ENCODE measurements at places on chromosomes 1 and 21.

DNA sequence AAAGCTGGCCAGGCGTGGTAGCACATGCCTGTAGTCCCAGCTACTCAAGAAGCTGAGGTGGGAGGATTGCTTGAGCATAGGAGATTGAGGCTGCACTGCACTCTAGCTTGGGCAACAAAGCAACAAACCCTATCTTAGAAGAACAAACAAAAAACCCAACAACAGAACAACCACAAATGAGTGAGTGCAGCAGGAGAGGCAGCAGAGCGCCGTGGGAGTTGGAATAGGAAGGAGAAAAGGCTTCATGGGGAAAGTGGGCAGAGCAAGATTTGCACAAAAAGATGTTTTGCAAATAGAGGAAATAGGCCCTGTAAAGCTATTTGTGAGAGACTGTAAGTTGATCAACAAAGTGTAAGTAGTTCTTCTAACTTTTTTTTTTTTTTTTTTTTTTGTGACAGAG is 19.6 kb downstream of the SMAP2 start:
- DNase-seq = no peak

DNA sequence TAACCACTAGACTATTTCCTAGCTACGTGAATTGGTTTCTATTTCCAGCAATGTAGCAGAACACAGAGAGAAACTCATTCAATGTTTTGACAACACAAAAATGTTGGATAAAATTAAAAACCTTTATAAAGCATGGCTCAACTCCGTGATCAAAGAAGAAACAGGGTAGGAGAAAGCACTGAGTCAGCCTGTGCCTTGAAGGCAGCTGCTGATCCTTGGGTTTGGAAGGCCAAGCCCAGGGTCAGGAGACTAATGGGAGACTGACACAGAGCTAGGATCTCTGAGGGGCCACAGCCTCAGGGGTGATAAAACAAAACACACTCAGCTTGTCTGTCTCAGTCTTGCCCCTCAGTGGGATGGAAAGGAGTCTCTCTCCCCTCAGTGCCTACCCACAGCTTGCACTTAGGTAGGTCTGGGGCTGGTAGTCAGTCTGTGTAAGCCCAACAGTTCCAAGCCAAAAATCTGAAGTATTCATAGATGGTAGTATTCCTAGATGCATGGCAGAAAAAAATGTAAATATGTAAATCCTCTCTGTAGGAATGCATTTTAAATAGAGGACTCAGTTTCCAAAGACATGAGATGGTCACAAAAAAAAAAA is 53.3 kb downstream of the B3GALNT2 start:
- DNase-seq = no peak

- no peak for DNase-seq
These were observed 15.3 kb upstream of the MYOM3 start for GRCh38 chr1:24127134-24127800.

GRCh38 chr1:57422271-57423134 is 1.4 kb downstream of the DAB1 start:
- DNase-seq = no peak

- peak; percentile 90 for DNase-seq
These were observed 17.3 kb upstream of the PCSK9 start for GRCh38 chr1:55021942-55022546.

- no peak for DNase-seq
These were observed 5.0 kb downstream of the WNT3A start for GRCh38 chr1:228011721-228012311.

- DNase-seq = no peak
These were observed 146.9 kb downstream of the SLC30A10 start for GRCh38 chr1:219781491-219781890.

GRCh38 chr1:116115476-116116439 is 4.6 kb downstream of the MAB21L3 start:
- DNase-seq = no peak

- DNase-seq = no peak
These were observed 345.1 kb upstream of the SNX7 start for GRCh38 chr1:98316286-98316905.

GRCh38 chr1:234699795-234700665 is 90.1 kb upstream of the IRF2BP2 start:
- DNase-seq = no peak

- DNase-seq = peak; percentile 79
These were observed 516 bp downstream of the RCOR3 start for GRCh38 chr1:211259638-211260126.

- DNase-seq = no peak
These were observed 281.9 kb upstream of the POU3F1 start for GRCh38 chr1:38328278-38329035.

GRCh38 chr1:8136766-8137165 is 110.7 kb upstream of the ERRFI1 start:
- DNase-seq = no peak

- peak; percentile 6 for DNase-seq
These were observed 233.7 kb upstream of the NFIA start for GRCh38 chr1:60848583-60849188.

- DNase-seq = peak; percentile 89
These were observed 10.7 kb downstream of the TBX19 start for GRCh38 chr1:168291222-168291837.

DNA sequence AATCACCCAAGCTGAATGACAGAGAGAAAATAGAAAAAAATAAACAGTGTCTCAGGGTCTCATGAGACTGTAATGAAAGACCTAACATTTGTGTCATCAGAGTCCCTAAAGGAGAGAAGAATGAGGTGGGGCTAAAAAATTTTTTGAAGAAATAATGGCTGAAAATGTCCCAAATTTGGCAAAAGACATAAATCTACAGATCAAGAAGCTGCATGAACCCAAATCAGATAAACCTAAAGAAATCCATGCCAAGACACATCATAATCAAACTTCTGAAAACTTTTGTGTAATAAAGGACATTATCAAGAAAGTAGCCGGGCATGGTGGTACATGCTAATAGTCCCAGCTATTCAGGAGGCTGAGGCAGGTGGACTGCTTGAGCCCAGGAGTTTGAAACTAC is 29.2 kb downstream of the LEMD1 start:
- DNase-seq = no peak

GRCh38 chr1:31797216-31797615 is 18.6 kb downstream of the SPOCD1 start:
- DNase-seq = no peak

GRCh38 chr1:181014477-181015250 is 8.0 kb downstream of the STX6 start:
- no peak for DNase-seq

GRCh38 chr1:7207875-7208646 is 422.8 kb downstream of the CAMTA1 start:
- DNase-seq = peak; percentile 85

GRCh38 chr1:168734946-168735345 is 5.9 kb upstream of the DPT start:
- no peak for DNase-seq

GRCh38 chr1:119285482-119285881 is 83.1 kb upstream of the HAO2 start:
- DNase-seq = no peak

- DNase-seq = no peak
These were observed 2.1 kb downstream of the MOV10 start for GRCh38 chr1:112676543-112676942.

- DNase-seq = no peak
These were observed 1.2 kb upstream of the H6PD start for GRCh38 chr1:9233241-9233941.

DNA sequence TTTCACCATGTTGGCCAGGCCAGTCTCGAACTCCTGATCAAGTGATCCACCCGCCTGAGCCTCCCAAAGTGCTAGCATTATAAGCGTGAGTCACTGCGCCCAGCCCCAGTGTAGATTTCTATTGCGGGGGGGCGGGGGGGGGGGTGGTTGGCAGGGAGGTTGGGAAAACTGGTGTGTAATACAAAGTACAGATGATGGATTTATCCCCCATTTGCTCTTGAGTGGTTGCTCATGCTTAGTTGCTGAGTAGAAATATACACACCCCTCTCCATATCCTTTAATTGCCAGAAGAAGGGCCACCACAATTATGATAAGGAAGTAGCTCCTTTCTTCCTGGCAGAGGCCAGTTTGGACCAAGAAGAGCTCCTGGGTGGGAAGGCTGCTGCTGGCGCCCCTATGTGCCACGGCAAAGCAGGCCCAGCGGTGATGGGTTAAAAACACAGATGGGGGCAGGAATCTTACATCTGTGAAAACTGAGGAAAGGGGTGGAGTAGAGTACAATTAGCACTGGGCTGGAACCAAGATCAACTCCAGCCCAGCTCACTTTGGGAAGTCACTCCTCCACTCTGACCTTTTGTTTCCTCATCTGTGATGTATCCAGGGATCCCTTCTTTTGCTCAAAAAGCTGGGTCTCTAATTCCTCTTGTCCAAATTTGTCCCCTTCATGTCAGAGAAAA is 55.2 kb downstream of the MRPL37 start:
- DNase-seq = no peak

- no peak for DNase-seq
These were observed 62.3 kb downstream of the GON4L start for GRCh38 chr1:155794605-155795245.

DNA sequence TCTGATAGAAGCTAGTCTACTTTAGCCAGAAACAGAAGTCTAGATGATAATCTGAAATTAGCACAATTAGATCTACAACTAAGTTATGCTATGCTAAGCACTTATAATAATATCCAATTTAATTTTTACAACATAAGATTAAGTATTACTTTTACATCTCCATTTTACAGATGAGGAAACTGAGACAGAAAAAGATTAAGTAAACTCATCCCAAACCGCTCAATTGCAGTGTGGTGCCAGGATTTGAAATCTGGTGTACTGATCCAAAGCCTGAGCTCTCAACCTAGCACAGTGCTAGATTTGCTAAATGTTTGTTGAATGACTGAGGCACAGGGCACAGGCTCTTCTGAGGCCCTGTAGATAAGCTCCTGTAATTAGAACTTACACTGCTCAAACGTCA is 13.8 kb downstream of the KNCN start:
- no peak for DNase-seq

DNA sequence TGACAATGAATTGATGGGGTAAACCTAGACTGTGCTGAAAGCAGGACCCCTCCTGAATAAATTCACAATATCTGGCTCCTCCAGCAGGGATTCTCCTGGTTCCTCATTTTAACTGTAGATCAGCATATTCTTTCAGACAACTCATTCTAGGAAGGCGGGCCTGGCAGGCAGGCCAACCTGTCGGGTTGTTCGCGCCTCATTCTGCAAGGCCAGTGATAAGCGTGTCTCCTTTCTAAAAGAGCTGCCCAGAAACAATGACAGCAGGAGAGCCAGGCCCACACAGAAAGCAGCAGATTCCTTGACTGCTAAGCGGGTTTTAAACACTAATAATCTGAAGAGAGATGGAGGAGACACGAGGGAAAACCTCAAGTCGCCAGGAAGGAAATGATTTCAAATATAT is 70.0 kb downstream of the NTPCR start:
- no peak for DNase-seq

GRCh38 chr1:59258412-59259032 is 38.4 kb upstream of the FGGY start:
- no peak for DNase-seq

GRCh38 chr1:245220381-245220985 is 65.7 kb downstream of the KIF26B start:
- DNase-seq = no peak

- no peak for DNase-seq
These were observed 95.5 kb downstream of the SDCCAG8 start for GRCh38 chr1:243351337-243351736.

DNA sequence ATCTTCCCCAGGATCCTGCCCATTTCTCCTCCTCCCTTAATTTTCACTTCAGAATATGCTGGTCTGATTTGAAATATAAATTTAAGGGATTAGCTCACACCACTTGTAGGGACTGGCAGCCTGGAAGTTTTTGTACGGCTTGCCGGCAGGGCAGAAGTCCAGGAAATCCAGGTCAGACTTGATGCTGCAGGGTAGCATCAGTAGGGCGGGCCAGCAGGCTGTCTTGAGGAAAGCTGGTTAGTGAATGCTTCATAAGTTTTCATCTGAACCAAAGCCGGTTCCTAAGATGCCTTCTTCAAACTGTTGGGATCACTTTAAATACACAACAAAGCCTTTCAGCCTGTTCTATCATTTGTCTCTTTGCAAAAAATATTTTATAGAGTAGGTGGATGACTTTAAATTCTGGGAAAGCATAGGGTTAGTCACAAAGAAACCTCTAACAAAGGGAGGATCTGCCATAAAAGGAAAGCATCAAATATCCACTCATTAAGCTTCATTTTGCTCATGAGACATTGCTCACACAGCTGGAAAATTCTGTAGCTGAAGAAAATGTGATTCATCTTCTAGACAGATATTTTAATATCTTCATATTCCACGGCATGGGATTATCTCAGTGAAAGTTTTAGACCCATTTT is 90.7 kb upstream of the GFI1 start:
- DNase-seq = no peak

GRCh38 chr1:2306151-2306978 is 78.2 kb downstream of the SKI start:
- no peak for DNase-seq

DNA sequence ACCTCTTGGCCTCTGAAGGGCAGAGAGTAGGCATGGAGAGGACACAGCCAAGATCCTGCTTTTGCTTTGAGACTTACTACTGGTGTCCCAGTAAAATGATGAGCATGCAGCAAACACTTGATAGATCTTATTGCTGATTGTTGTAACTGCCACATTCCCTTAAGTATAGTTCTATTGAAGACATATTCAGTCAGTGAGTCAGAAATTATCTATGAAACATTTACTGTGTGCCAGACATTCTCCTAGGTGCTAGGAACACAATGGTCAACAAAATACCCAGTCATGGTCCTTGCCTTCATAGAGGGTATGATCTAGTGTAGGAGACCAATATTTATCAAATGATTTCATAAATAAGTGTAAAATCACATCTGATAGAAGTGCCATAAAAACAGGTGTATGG is 13.6 kb downstream of the STYXL2 start:
- no peak for DNase-seq

DNA sequence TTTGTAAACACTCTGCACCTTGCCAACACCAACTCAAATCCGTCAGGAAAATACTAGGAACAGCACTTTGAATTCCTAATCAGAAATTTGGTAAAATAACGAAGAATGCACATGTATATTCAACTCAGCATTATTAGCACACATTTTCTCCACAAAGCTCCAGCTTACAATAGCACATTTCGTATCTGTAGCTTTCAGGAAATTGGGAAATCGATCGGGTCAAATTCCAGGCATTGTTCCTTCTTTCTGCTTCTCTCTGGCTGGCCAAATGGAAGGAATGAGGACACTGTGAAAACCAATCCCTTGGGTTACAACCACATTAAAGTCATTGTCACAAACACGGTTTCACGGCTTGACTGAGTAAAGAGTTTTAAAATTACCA is 58.6 kb downstream of the NPHP4 start:
- DNase-seq = no peak

DNA sequence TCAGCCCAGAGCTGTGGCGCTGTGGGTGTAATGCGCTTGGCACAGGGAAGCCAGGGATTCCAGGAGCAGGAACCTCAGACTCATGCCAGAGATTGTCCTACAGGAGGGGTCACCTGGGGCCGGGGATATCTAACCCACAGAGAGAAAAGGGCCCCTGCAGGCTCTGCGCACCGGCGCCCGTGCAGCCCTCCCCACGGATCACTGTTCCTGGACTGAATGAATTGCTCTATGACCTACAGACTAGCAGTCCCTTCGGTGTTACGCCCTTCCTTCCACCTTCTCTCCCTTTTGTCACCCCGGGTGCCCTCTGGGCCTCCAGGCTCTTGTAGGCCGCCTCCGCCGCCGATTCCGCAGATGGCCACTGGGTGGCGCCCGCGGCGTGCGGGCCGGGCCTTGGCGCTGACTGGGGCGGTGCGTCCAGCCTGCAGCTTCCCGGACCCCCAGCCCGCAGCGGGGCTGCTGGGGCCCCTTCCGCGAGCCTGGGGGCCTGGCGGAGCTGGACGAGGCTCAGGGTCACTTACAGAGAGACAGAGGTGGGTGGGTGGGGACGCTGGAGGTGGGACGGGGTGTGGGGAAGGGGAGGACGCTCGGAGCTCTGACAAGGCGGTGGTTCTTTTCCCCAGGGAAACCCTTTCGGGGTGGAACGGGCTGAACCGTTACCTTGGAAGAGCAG is 101.3 kb downstream of the IER5 start:
- peak; percentile 44 for DNase-seq

Data from NCI-H2081 (cell line).